ENCODE measurements at places on chromosomes 5 and 9.

GRCh38 chr9:18037981-18038380, 436.0 kb upstream of the ADAMTSL1 start:
- DNase-seq = no peak

- no peak for DNase-seq
Observed at GRCh38 chr9:136693490-136694162, 6.4 kb upstream of the AGPAT2 start.

GRCh38 chr5:78109891-78110324, 184.6 kb downstream of the AP3B1 start:
- DNase-seq = no peak

- no peak for DNase-seq
Observed at GRCh38 chr5:147483961-147484707, 25.7 kb downstream of the DPYSL3 start.
